Hepatocyte (in vitro differentiated cells): ENCODE measurements at places on chromosomes 1 and 21. TPM values are rescaled to one million over a fixed set of nuclear protein-coding genes. Genes with fewer than 3 reads are reported as not detected.

DNA sequence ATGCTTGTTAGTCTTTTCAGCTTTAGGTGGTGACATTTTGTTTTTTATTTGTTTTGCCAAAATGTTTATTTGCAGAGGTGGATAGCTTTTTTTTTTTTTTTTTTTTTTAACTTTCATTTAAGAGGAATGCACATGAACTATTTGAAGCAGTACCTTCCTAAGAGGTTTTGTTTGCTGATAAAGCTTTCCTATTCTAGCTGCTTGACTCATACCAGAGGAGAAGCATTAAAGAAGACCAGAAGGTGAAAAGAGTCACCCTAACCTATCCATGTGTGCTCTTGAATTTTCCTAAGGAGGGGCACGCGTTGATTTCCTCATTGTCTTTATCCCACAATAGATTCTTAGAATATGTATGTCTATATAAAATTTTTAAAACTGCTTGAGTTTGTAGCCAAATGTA is 57.7 kb downstream of the PRDM2 start:
- no peak overlapping the region for H3K4me3 ChIP-seq
- peak overlapping the region; percentile 16 for H3K27ac ChIP-seq
- DNase-seq, result no peak
- H3K4me1 ChIP-seq, result peaks cover 25% of the 10 kb centered on the region
- no peaks in the 10 kb centered on the region for H3K36me3 ChIP-seq

DNA sequence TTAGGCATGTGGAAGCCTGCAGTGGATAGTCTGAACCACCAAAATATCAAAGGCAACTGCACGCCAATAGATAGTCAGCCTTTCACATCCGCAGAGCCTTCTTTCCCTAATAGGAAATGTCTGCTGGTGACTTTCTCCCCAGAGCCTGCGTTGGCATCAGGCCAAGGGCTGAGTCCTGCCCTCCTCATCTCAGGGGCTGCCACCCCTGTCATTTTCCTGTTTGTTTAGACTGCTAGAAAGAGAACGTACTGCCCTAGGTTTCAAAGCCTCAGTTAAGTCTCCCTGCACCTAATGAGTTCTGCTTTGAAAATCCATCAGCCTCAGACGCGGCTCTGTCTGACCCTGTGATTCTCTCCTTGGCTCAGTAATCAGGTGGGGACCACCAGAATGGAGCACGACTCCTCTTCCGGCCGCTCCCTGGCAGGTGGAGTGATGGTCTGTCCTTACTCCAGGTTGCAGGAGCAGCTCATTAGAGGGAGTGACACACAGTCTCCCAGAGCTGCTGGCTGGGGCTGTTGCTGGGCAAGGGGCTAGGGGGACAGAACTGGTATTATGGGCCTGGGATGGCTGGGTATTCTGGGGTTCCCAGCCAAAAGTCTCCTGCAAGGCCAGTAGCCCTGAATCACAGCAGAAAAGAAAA is 27.3 kb downstream of the STUM start:
- no peaks in the 10 kb centered on the region for H3K27me3 ChIP-seq
- no peaks in the 10 kb centered on the region for H3K4me1 ChIP-seq
- no peaks in the 10 kb centered on the region for H3K36me3 ChIP-seq
- no peak overlapping the region for H3K4me3 ChIP-seq
- H3K27ac ChIP-seq, result no peak overlapping the region

DNA sequence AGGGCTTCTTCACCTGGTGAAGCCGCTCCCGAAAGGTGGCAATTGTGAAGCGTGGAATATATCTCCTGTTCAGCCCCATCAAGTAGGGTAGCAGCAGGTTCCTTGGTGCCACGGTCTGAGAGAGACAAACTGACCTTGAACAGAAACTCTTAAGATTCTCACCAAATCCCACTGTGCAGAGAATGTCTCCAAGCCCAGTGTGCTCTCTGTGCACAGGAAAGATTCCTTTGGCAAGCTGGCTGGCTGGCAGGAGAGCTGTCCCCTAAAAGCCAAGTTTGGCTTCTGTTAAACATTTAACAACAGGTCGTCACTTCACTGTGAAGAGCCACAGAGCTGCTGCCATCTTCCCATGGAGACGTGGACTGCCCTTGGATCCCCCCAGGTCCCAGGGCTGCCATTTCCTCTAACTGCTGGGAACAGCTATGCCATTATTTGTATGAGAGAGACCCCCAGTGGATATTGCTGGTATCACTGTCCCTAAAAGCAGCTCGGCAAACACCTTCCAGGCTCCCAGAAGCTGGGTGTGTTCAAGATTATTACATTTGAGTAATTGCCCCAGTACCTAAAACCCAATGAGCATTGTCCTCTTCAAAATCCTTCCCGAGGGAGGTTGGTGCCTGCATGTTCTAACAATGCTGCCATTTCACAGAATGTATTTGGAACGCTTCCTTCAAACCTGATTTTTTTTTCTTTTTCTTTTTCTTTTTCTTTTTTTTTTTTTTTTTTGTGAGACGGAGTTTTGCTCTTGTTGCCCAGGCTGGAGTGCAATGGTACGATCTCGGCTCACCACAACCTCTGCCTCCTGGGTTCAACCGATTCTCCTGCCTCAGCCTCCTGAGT is 71.8 kb downstream of the CD58 start:
- DNase-seq, result peak; percentile 85
- H3K4me3 ChIP-seq, result no peak overlapping the region
- no peaks in the 10 kb centered on the region for H3K27me3 ChIP-seq

DNA sequence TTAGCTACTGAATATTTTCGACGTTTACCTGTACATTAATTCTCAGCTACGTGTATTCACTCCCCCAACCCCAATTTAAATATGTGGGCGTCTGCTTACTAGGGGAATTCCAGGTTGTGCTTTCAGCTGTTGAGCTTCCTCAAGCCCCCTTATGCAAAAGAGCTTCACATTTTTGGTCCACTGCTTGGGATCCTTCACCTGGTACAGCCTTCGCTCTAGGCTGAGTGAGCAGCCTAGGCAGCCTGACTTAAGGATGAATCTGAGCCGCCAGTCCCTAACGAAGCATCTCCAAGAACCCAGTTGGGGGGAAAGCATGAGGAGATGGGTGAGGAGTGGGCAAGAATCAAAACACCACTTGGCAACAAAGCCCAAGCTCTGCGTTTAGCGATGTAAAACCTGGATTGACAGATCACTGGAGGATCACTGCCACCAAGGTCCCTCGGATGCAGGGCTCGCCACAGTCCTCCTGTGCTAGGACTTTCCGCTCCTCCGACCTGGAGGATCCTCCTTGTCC is 674 bp downstream of the BCL10 start:
- no peaks in the 10 kb centered on the region for H3K27me3 ChIP-seq
- peaks cover 16% of the 10 kb centered on the region for H3K4me1 ChIP-seq
- peak; percentile 23 for DNase-seq
- no peaks in the 10 kb centered on the region for H3K36me3 ChIP-seq
- H3K27ac ChIP-seq, result peak overlapping the region; percentile 98

- H3K4me3 ChIP-seq, result no peak overlapping the region
- H3K36me3 ChIP-seq, result no peaks in the 10 kb centered on the region
- peaks cover 13% of the 10 kb centered on the region for H3K4me1 ChIP-seq
- H3K27me3 ChIP-seq, result peaks cover 29% of the 10 kb centered on the region
- no peak overlapping the region for H3K27ac ChIP-seq
- DNase-seq, result no peak
Measured at GRCh38 chr1:40782371-40782956, 1.1 kb upstream of the KCNQ4 start.

DNA sequence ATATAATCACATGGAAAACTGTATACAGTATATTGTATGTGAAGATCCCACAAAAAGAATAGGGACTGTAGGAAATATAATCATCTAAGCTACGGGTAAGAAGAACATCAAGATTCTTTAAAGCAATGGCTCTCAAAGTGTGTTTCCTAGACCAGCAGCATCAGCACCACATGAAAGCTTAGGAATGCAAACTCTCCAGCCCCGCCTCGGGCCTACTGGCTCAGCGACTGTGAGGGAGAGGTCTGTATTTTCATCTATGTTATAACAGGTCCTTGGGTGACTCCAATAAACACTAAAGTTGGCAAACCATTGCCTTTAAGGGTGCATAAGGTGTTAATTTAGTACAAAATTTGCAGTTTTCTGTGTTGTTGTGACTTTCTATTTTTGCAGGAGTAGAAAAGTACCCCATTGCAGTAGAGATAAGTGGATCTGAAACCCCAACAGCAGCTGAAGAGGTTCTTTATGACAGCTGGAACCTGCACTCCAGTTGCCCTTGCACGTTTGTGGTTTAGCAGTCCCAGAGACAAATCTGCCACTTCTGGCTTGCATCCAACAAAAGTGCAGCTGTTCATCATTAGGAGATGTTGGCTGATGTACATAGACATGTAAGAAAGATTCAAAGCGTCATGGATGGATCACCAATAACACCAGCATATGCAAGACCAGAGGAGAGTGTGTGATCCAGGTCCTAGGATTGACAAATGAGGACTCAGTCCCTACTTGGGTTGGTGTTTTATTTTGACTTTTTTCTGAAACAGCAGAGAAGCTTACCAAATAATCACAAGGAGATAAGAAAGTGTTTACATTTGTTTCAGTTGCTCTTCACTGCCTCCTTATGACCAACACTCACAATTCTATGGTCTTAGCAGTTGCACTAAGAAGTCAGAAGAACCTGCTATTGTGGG is 15.9 kb upstream of the IFNAR1 start:
- H3K36me3 ChIP-seq, result no peaks in the 10 kb centered on the region
- no peak overlapping the region for H3K27ac ChIP-seq
- no peaks in the 10 kb centered on the region for H3K27me3 ChIP-seq
- H3K4me3 ChIP-seq, result no peak overlapping the region
- H3K4me1 ChIP-seq, result no peaks in the 10 kb centered on the region

DNA sequence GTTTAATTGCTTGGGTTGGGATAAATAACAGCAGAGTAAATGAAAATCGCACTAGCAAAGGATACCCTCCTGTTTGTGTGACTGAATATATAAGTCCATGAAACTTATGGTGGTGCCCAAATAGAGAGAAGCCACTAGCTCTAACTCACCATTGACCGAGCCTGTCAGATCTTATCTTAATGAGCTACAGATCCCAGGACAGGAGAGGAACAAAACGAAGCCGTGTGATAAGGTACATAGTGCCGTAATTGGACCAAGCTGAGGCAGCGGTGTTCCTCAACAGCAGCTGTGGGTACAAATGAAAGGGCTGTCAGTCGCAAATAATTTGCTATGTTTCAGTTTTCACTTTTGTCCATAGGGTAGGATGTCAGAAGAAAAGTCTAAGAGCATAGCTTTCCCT is 276.1 kb downstream of the PTBP2 start:
- H3K27ac ChIP-seq, result no peak overlapping the region
- H3K36me3 ChIP-seq, result no peaks in the 10 kb centered on the region
- H3K27me3 ChIP-seq, result no peaks in the 10 kb centered on the region
- no peak overlapping the region for H3K4me3 ChIP-seq
- DNase-seq, result no peak
- H3K4me1 ChIP-seq, result no peaks in the 10 kb centered on the region

DNA sequence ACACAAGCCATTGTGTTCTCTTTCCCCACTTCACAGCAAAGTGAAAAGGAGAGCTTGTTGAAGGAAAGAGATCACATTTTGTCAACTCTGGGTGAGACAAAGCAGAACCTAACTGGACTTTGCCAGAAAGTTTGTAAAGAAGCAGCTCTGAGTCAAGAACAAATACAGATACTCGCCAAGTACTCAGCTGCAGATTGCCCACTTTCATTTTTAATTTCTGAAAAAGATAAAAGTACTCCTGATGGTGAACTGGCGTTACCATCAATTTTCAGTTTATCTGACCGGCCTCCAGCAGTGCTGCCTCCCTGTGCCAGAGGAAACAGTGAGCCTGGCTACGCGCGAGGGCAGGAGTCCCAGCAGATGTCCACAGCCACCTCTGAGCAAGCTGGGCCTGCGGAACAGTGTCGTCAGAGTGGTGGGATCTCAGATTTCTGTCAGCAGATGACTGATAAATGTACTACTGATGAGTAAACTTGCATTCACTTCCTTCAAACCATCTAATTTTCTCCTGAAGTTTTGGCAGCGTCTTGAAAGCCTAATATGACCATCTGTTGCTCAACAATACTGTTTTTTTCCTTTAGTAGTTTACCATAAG is 43.7 kb downstream of the BACH1 start:
- H3K4me3 ChIP-seq, result no peak overlapping the region
- no peaks in the 10 kb centered on the region for H3K36me3 ChIP-seq
- peaks cover 14% of the 10 kb centered on the region for H3K4me1 ChIP-seq
- peak overlapping the region; percentile 40 for H3K27ac ChIP-seq

DNA sequence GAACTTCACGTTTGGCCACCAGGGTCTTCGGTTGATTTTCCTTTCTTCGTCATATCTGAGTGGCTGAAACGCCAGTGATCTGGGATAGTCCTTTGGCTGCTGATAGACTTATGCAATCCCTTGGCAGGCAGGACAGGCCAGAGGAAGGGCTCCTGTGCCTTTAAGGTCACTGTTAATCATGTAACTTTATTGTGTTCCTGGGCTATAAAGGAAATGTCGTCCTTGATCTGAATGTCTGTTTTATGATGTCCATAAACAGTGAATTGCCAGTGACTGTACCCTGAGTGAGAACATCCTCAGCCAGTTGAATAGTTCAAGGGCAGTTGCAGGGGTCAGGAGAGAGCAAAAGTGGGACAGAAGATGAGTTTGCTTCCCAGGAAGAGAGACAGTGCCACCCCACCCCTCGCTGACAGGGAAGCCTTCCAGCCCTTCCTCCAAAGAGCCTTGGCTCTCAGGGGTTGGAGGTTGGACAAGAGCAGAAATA is 68.0 kb downstream of the PDE9A start:
- peaks cover 38% of the 10 kb centered on the region for H3K4me1 ChIP-seq
- H3K27me3 ChIP-seq, result no peaks in the 10 kb centered on the region
- DNase-seq, result peak; percentile 63
- peak overlapping the region; percentile 52 for H3K27ac ChIP-seq
- H3K4me3 ChIP-seq, result no peak overlapping the region

DNA sequence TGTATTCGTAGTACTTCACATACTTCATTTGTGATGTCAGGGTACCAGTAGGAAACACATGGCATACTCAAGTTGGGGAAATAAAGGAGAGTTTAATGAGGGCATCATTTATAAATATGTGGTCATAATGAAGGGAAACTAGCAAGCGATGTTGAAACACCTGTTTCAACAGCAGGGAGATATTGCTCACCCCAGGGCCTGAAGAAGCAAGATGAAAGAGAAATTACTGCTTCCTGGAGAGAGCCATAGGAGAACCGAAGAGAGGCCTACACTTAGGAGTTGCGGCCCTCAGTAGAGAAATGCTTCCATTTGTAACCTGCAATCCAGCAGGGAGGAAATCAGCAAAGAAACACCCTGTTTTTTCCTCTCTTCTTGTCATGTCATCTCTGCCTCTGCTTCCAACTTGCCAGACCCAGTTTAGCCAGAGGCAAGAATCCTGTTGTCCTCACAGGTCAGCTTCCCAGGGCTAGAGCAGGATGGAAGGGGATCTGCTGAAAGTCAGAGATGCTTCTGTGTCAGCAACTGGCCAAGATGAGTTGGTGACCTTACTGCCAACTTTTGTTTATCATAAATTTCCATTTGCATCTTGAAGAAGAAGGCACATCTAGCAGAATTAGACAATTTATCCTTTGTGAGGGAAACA is 67.6 kb upstream of the TSPAN2 start:
- no peak overlapping the region for H3K4me3 ChIP-seq
- no peak for DNase-seq
- no peaks in the 10 kb centered on the region for H3K4me1 ChIP-seq

DNA sequence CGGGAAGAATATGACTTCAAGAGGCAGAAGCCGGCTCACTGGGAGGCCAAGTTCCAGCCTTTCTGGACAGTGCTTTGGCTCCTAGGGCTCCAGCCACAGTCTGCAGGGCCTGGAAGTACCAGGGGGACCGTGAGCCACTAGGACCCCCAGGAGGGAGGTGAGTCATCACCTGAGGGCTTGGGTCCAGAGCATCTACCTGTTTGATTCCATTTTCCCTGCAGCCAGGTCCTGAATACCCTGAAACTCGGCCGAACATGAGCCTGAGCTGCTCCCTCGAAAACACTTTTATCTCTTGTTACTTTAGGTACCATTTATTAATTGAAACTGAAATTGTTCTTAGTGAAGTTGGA is 164.1 kb downstream of the RYR2 start:
- H3K27me3 ChIP-seq, result no peaks in the 10 kb centered on the region
- no peak overlapping the region for H3K27ac ChIP-seq
- no peaks in the 10 kb centered on the region for H3K4me1 ChIP-seq
- H3K36me3 ChIP-seq, result no peaks in the 10 kb centered on the region
- no peak overlapping the region for H3K4me3 ChIP-seq

Gene TRIM33
- total RNA-seq, result 33.3 and 41.1 TPM in 2 replicates
